ENCODE measurements at places on chromosomes 12 and 14.
A peak's percentile ranks its signal among the peaks of the same experiment; 100 is the strongest.

DNA sequence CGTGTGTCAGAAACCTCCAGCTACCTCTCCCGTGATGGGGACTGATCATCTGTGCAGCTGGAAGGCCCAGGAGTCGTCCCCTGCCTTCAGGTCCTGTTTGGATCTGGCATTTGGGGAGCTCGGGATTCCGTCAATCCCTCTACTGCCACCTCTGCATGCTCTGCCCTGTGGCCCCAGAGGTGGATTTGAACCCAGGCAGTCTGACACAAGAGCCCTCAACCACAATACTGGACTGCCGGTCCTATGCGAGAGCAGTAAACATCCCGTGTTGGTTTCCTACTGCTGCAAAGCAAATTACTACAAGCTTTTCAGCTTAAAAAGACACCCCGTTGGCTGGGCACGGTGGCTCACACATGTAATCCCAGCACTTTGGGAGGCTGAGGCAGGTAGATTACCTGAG, 121.9 kb upstream of the FKBP4 start:
- no peak for DNase-seq

DNA sequence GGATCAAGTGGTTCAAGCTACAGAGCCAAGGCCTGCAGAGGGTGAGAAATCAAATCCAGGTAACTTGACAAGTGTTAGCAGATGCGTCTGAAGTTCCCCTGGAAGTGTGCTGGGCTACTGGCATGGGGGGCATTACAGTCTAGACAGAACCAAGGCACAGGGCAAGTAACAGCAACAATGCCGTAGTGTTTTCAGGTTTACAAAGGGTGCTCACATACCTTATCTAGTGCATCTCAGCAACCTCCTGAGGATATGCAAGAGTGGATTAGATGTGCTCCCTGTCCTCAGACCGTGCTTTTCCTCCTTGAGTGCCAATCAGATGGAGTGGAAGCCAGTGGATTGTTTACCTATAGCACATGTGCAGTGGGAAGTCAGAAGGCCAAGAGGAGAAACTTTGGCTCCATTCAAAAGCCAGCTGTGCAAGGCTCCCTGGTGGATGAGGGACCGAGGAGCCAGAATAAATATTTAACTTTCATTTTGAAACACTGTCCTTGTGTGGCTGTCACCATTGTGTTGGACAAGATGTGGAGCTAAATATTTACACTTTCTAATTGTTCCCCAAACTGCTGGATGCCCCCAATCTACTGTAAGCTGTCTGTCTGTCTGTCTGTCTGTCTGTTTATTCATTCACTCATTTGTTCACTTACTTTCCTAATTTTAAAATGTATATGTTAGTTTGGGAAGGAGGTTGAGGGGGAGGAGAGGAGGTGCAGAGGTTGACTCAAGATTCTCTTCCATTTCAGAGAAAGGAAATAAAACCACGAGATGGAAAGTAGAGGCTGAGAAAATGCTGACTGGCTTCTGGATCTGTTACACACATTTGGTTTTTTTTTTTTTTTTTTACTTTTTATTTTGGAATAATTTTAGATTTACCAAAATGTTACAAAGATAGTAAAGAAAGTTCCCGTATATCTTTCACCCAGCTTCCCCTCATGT, 184.0 kb upstream of the PARP11 start:
- no peak for DNase-seq

DNA sequence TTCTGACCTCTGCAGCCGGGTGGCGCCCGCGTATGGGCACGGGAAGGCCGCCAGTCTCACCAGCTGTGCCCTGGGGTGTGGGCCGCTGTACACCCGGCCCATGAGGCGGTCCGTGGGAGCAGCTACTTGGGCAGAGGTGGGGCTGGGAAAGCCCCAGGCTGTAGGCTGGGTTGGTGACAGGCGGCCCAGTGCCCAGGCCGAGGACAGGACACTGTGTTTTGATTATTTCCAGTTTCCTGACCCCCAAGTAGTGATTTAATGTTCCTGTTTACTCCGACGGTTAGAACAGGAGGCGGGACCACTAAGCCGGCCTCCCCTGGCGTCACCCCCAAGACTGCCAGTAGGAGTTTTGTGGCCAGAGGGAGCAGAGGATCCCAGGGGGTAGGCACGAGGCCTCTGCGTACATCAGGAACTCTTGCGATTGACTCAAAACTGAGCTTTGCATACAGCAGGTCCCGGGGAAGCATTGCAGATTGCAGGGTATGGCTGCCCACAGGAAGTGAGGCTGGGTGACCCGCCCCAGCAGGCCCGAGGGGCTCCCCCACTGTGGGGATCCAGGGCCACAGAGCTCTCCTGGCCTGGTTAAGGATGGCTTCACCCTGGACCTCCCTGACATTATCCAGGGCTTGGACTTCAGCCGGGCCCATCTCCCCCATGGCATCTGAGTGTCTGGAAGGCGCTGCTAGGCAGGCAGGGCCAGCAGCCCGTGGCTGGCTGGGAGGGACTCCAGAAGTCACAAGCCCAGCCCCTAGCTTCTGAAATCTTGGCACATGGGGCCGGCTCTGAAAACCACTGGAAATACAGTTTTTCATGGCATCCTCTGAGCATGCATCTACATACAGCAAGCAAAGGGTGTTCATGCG, 42.5 kb upstream of the DIO3 start:
- no peak for DNase-seq

DNA sequence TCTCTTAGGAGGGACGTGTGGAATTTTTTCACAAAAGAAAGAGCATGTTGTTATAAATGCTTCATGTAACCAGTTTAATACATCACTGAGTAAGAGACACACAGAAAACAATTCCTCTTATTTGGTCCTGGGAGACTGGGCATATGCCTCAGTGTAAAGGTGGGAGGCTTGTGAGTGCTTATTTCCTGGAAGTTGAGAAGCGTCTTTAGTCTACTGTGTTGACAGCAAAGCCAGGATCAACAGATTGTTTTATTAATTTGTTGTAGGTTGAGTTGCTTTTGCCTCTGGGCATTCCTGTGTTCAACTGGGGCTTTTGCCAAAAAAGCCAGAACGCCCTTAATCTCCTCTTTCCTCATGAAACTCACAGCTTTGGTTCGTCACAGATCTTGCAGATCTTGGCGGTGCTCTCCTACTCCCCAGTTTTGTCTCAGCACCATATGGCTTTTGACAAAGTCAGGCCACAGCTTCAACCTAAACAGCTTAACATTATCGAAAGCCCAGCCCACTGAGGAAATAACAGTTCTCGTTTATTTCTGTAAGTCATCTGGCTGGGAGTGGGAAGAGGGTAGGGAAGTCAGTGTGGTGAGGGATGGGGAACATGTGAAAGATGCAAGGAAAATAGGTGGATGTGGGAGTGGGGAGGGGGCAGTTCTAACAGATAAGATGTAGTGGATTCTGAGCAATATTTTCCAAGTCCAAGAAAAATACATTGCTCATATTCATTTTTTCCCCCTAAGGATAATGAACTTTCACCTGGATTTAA, 227.2 kb downstream of the DACT1 start:
- DNase-seq = no peak

DNA sequence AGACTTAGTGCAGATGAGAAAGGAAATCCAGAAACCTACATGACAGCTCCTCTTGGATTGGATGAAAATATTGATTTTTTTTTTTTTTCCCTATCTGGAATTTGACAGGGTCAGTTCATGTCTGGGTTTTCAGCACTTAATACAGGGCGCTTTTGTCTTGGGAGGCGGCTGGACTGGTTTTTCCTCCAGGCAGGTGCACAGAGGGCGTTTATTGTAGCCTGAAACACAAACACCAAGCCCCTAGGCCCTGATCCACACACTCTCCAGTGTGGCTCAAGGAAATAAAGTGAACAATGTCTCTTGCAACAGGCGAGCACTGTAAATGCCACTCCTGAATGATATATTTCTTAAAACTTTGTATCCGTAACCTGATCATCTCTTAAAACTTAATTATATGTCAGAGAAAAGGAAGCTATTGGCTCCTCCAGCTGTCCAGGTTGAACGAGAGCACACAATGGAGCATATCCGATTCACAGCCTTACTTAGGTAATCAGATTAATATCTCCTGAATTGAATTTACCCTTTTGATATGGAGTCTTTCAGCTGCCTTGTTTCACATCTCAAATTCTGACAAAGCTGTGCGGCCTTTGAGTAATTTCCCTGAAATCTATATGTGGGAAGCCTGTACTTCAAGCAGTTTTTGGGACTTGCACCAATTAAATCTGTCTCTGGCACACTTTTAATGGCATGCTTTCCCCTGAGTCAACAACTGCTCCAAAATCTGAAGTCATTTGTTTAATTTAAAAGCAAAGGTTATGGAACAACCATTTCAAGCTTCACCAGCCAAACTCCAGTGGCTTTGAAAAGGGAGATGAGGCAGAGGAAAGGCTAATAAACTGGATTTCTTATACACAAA, 485.7 kb downstream of the ZFP36L1 start:
- peak; percentile 74 for DNase-seq

- no peak for DNase-seq
Measured at GRCh38 chr12:74647256-74647655, 109.6 kb downstream of the ATXN7L3B start.

DNA sequence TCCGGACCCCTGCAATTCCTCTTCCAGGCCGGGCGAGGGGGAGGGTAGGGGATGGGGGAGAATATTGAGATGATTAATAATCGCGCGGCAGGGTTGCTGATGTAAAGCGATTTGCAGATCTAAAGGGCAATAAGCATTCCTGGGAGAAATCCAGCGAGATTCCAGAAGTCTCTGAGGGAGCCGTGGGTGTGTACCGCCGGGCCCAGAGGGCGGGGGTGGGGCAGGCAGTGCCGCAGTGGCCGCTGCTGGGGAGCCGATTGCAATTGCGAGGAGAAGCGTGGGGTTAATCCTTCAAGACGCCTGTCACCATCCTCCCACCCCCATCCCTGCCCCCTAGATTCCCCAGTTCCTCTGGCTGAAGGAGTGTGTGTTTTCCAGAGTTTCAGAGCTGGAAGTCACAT, 16.4 kb downstream of the FOS start:
- no peak for DNase-seq

- DNase-seq = no peak
Measured at GRCh38 chr14:75449696-75450095, 21.9 kb downstream of the JDP2 start.

DNA sequence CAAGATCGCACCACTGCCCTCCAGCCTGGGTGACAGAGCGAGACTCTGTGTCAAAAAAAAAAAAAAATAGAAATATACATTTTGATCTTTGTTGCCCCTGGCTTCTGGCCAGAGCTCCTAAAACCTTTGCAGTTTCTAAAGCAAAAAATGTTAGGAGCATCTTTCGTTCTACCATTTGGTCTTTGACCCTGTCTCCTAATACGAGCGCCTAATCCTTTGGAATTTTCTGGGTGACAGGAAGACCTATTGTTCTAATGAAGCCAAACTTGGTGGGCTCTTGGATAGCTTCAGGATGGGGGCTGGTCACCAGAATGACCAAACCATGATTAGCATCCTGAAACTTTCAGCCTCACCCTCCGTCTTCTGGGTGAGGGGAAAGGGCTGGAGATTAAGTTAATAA, 32.3 kb upstream of the CLIP1 start:
- DNase-seq = no peak

- DNase-seq = peak; percentile 98
Measured at GRCh38 chr12:118773956-118774723, 207.2 kb upstream of the SRRM4 start.

DNA sequence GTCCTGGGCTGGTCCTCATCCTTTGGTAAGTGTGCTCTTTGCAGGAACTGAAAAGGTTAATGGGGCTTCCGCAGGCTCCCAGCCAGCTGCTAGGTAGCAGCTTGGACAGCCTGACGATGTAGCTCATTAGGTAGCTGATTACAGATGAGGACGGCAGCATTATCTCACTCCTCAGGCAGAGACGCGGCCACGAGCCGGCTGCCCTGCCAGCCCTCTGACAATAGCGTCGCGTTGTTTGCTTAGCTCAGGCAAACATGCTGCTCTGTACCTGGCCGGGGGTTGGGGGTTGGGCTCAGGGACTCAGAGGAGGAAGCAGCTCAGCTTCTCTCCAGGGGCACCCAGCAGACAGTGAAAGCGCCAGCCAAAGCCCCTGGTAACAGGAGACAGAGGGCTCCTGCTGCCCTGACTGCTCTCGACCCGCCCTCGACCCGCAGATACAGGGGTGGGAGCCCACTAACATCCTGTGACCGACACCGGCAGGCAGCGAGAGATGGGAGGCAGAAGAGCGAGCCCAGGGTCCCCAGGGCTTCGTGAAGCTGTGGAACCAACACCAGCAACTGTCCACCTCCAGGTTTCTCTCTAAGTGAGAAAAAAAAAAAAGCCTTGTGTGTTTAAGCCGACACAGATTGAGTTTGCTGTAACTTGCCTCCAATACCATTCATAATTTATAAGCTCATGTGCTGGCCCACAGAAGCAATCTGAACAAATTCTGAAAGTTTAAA, 53.4 kb upstream of the DLK1 start:
- DNase-seq = peak; percentile 96

DNA sequence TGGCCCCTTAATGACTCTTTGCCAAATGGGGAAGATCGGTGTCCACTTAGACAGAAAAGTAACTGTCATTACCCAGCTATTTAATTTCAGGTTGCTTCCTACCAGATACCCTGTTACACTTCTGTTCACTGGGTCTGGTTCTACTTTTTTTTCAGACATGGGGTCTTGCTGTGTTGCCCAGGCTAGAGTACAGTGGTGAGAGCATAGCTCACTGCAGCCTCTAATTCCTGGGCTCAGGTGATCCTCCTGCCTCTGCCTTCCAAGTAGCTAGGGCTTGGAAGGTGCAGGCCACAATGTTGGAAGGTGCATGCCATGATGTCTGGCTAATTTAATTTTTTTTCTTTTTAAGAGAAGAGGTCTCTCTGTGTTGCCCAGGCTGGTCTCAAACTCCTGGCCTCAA, 147.0 kb upstream of the ARHGAP5 start:
- no peak for DNase-seq

GRCh38 chr12:47964106-47964728, 821 bp downstream of the TMEM106C start:
- peak; percentile 5 for DNase-seq

DNA sequence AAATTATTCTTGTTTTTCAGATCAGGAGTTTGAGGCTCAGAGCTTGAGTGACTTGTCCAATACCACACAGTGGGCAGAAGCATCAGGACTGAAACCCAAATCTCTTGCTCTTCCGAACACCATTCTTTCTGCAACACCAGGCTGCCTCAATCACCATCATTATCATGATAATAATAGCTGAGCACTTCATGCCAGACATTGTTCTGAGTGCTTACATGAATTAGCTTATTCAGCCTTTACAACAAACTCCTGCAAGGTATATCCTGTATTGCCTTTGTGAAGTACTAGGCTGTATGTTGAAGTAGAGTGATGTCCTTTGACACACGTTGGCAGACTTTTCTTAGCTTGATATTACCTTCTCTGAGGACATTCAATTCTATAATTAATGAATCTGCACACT, 257.4 kb upstream of the ATP2B1 start:
- no peak for DNase-seq

DNA sequence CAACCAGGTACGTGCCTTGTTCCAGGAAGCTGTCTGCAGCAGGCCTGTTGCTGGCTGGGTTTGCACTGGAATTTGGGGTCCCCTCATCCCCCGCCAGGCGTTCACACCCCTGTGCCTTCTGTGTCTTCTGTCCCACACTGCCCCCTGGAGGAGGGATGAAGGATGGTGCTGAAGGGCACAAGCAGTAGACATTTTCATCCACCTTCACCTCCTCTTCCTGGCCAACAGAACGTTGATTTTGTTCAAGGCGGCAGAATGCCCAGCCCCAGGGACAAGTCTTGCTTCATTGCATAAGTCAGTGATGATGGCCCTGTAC, 122.1 kb downstream of the CALM1 start:
- DNase-seq = no peak

All from NCI-H1105 (cell line).